ENCODE measurements at places on chromosomes 16 and 17.
A peak's percentile ranks its signal among the peaks of the same experiment; 100 is the strongest.

GRCh38 chr16:55615071-55615470 is 40.7 kb upstream of the SLC6A2 start:
- DNase-seq = no peak

DNA sequence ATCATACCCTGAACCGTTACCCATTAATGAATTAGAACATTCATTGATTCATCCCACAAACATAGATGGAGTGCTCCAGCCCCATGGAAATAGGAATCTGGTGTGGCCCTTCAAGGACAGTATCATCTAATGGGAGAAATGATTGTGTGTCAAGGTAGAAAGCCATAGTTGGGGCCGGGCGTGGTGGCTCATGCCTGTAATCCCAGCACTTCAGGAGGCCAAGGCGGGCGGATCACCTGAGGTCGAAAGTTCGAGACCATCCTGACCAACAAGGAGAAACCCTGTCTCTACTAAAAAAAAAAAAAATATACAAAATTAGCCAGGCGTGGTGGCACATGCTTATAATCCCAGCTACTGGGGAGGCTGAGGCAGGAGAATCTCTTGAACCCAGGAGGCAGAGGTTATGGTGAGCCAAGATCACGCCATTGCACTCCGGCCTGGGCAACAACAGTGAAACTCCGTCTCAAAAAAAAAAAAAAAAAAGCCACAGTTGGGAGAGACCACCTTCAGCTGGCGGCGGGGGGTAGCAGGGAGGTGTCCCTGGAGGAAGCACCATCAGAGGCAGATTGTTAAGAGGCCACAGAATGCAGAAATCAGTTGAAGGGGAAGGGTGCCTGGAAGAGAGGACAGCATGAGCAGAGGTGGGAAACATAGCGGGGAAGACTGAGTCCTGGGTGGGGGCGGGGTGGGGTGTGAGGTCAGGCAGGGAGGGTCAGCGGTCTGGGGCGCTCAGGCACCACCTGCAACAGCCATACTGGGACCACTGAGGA is 60.0 kb downstream of the USP22 start:
- no peak for DNase-seq

- DNase-seq = no peak
Measured at GRCh38 chr17:50423553-50424159, 2.4 kb upstream of the ACSF2 start.

DNA sequence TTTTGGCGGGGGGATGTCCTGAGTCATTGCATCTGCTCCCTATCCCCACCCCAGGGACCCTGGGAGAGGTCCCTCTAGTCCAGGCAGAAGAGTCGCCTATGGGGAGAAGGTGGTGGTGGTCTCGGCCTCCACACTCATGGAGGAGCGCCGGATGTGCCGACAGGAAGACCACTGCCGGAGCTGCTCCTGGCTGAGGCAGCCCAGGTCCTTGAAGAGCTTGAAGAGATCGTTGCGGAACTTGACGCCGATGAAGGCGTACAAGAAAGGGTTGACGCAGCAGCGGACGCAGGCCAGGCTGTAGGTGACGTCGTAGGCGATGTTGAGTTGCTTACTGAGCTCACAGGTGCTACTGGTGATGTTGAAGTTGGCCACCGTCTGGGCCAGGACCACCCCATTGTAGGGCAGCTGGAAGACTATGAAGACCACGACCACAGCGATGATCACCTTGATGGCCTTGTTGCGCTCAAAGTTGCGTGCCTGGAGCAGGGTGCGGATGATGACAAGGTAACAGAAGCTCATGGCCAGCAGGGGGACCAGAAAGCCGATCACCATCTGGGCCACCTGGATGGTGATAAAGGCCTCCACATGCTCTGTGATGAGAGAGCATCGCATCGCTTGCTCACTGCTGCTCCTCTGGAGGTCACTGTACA is 10.5 kb downstream of the CCR7 start:
- peak; percentile 24 for DNase-seq

DNA sequence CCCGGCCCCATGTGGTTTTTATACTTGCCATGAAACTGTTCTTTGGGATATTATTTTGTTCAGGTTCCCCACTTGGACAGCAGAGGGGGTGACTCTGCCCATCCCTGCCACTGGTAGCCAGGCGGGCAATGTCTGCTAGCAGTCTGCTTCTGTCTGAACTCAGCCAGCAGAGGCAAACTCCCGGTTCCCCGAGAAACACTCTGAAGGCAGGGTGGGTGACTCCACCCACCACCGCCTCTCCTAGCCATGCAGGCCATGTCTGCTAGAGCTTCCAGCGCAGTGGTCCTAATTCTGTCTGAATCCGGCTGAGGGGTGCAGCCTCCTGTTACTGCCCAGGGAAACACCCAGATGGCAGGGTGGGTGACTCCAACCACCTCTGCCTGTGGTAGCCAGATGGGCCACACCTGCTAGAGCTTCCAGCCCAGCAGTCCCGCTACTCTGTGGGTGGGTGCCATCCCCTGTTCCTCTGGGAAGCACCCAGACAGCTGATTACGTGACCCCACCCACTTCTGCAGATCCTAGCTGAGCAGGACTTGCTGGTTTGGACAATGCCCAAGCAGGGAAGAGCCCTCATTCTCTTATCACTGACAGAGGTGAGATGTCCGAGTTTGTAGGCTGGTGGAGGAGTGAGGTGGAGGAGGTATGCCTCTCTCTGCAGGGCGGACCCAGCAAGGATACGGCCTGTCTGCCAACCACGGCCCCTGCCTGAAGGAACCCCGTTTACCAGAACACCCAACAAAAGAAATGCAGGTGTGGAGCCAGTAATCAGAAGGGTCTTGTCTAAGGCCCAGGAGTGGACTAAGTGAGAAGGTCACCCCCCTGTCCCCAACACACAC is 22.4 kb downstream of the NLRP1 start:
- no peak for DNase-seq

DNA sequence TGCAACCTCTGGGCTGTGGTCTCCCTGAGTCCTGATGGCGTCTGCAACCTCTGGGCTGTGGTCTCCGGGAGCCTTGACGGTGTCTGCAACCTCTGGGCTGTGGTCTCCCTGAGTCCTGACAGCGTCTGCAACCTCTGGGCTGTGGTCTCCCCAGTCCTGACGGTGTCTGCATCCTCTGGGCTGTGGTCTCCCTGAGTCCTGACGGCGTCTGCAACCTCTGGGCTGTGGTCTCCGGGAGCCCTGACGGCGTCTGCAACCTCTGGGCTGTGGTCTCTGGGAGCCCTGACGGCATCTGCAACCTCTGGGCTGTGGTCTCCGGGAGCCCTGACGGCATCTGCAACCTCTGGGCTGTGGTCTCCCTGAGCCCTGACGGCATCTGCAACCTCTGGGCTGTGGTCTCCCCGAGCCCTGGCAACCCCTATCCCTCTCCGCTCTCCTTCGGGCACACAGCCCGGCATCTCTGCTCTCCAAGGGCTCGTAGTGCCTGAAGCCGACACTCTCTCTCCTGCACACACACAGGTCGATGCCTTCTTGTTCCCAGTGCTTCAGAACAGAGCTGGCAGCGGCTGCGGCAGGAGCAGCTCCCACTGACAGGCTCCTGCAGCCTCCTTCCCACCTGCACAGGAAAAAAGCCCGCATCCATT is 45.6 kb downstream of the METRNL start:
- no peak for DNase-seq

DNA sequence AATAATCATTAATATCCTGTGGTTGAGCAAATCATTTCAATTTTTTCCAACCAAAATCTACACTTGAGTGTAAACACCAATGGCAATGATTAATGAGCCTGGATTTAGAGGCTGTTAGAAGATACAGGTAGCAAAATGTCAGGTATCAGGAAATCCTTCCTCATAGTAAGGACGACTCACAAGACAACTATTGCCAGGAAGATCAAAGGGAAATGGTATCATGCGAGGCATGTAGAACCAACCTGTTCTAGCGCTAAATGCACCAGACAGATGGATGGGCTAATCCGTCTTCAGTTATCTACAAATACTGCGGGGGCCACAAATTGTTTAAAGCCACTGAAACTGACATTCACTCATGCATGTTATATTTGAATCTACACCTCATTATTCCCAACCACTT is 28.1 kb downstream of the TOX3 start:
- DNase-seq = no peak

DNA sequence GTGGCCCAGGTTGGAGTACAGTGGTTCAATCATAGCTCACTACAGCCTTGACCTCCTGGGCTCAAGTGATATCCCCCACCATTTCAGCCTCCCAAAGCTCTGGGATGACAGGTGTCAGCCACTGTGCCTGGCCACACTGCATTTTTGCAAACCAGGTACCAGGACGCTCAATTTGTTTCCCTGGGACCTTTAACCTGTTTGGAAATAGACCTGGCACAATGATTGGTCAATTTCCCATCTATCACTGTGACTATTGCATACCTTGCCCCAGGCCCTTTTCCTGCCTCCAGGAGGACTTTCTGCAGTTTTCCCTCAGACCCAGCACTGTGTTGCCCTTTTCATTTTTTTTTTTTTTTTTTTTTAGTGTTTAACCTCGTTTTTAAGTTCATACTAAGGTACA is 11.1 kb upstream of the FUS start:
- DNase-seq = no peak

All from activated CD8-positive, alpha-beta memory T cell treated with anti-CD3 and anti-CD28 coated beads, Interleukin-2, amount 50 U/mL, for 4 hours (primary cell).